Stimulated activated CD4-positive, alpha-beta T cell treated with anti-CD3 and anti-CD28 coated beads, Interleukin-1b, Interleukin-23, amount 100 ng/mL, for 24 hours (primary cell): ENCODE measurements at places on chromosomes 1 and 21.

DNA sequence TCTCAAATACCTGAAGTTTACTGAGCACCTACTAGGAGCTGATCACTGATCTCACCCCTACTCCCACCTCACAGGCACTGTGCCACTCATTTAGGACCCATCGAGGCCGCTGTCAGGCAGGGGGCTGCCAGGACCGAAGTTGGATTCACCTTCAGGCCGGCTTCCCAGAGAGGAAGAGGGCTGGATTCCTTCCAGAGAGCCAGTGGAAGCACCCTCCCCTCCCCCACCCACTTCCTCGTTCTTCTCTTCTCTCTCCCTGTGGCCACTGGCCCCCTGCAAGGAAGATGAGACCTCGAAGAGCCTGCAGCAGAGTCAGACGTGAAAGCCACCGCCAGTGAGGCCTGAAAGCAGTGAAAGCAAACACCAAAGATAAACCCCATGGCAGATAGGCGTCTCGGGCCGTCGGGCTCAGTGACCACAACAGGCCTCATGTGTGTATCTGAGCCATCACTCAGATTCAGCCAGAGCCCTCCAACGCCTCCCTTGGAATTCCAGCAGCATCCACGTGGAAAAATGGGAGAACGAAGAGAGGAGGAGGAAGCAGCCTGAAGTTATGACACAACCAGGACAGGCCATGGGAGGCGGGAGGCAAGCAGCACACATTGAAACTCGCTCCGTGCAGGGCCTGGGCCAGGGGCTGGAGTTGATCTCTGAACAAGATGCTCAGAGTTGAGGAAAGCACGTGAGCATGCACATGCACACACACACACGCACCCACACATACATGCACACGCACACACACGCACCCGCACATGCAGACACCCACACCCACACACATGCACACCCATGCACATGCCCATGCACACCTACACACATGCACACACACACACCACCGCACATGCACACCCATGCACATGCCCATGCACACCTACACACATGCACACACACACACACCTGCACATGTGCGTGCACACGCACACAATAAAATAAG, 6.2 kb upstream of the AGTRAP start:
- DNase-seq, result no peak

DNA sequence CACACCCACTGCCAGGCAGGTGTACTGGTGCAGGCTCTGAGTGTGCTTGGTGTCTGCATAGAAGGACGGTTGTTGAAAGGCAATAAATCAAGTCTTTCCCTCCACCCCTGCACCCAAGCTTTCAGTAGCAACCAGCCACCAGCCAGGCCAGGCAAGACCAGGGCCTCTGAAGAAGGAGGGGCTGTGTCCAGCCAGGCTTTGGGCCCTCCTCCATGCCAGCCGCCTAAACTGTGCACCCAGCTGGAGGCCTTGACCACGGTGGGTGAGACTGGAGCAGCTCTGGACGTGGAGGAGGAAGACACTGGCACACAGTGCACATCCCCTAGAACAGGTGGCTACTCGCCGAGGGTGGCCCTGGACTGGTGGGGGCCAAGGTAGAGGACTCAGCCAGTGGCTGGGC, 4.9 kb downstream of the OLIG2 start:
- no peak for DNase-seq

DNA sequence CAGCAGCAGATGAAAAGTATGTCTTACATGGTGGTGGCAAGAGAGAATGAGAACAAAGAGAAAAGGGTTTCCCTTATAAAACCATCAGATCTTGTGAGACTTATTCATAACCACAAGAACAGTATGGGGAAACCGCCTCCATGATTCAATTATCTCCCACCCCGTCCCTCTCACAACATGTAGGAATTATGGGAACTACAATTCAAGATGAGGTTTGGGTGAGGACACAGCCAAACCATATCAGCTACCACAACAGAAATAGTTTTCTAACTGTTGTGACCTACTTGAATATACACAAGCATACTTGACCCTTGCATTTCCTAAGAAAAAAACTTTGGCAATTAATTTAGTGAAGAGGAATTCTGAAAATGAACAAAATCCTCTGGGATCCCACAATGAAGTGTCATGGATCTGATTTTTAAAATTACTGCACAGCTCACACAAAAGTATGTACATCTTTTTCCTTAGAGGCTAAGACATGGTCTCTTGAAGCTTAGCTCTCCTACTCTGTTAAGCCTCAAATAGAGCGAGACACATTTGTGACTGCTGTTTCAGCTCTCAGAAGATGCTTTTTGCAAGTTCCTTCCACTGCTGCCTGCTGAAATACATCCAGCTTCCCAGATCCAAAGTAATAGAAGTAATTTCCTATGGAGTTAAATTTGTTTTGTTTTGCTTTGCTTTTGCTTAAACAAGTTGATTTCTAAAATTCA, 265.8 kb downstream of the DPYD start:
- no peak for DNase-seq

DNA sequence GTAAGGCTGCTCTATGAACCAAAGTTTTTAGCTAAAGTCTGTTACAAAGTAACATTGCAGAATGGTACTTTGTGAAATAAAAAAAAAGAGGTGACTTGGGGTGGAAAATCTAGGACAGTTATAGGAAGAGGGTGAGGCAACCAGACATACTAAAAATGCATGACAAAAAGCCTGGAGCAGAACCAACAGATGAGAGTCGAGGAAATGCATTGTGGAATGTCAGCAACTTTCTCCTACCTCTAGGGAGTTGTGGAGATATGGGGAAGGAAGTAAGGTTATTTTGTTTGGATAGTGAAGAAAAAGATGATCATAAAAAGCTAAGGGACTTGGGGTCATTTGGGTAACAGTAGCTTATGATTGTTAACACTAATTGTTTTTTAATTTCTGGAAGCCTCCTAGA, 295.6 kb downstream of the S1PR1 start:
- DNase-seq, result no peak

DNA sequence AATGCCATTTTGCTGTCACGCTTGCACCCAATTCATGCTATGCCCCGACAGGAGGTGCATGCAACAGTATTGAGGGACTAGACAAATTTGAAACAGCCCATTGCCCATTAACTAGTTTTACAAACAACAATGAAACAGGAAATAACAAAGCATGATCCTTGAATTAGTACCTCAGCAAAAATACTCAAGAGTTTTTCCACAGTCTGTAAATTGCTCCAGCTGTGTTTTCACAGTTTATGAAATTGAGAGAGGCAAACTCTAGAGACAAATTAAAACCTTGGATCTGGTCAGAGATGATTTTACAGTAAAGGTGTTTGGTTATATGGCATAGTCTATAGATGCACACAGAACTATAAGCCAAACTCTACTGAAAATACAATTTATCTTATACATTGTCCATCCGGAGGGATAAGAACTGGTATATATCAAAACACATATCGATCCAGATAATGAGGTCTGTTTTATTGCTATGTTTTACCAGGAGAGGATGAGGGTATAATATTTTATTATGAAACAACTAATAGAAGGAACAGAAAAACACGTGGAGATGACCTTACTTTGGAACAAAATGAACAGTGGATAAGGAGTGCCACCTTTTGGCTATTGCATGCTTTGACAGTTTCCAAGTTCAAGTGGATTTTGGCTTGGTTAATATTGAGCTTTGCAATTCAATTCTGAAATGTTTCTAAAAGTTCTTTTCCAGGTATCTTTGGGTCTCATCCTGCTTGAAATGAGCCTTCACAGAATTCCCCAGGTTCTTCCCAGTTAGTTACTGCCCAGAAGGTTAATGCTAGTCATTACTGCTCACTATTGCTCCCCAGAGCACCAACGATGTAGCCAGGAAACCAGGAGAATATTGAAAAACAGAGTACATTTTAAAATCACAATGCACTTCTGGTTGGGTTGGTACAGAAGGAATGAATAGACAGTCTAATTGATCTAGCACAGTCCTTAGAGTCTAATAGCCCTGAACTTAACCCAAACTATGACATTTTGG, 45.7 kb downstream of the ZC3H11B start:
- no peak for DNase-seq

- DNase-seq, result no peak
Measured at GRCh38 chr1:100213141-100213540, 35.1 kb upstream of the LRRC39 start.

DNA sequence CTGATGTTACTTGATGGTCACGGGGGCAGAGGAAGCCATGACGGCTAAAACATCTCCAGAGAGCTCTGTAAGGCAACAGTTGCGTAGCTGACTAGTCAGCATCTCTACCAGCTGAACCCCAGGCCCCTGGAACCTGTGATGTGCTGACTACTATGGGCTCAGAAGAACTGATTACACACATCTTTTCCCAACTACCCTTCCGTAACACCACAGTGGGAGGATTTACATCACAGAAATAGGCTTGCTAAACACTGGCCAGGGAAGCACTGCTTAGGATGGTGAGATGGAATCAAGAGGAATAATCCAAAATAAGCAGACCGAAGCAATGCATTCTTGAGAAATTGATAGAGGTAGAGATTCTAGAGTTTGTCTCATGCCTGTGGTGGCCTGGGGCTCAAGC, 122.5 kb downstream of the SMYD2 start:
- DNase-seq, result no peak

DNA sequence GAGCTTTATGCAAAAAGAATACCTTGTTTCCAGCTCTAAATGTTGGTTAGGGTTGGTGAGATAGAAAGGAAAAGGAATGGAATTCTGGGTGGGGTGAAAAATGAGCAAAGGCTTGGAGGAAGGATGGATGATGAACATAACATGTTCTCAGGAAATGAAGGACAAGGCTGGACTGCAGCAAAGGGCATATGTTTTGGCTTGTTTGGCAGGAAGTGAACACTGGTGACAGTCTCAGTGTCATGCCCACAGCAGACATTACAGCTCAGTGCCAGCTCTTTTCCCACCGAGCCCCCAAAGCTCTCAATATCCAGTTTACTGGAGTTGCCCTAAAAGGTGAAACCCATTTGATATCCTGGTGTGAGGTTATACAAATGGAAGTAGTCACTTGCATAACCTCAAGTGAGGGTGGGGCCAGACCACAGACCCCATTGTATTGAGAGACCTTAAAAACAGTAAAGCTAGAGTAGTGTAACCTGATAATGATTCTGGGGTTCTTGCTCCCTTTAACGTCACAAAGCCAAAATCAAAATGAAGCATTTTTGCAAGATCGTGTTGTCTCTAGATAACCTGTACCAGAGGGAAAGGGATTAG, 270.6 kb downstream of the NFIA start:
- no peak for DNase-seq

DNA sequence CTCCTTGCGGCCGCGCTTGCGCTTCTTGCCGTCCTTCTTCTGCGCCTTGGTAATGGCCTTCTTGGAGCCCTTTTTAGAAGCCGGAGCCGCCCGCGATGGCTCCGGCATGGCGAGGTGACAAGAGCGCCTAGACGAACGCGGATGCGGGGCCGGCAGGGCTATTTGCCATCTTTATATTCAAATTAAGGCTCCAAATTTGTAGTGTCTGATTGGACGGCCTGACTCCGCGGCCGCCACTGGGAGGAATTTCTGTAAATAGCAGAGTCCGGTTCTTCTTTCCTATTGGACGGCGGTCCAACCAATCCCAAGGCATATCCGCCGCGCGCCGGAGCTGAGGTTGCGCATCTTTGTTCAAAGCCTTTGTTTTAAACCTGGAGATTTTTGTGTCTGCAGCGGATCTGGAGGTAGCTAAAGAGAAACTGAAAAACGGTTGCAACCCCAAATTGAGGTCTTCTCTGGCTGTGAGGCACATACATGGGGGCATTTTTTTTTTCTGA, 22.6 kb upstream of the RNF187 start:
- peak; percentile 81 for DNase-seq

DNA sequence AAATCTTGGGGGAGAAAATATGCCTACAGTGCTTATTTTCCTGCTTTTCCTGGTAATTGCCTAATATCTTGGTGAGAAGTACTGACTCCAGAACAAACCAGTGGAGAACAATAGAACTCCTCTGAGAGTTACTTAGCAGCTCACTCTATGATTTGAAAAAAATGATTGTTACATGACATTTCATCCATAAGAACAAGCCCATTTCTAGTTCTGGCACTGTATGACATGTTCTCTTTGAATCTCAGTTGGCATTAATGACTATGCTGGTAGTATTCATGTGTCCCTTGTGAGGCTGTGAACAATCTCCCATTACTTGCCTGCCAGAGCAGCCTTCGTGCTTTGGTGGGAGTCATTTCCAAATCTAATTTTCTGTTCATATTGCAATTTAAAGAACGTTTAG, 58.0 kb downstream of the CLIC4 start:
- no peak for DNase-seq

GRCh38 chr1:100455478-100456072, 82.4 kb upstream of the GPR88 start:
- no peak for DNase-seq

DNA sequence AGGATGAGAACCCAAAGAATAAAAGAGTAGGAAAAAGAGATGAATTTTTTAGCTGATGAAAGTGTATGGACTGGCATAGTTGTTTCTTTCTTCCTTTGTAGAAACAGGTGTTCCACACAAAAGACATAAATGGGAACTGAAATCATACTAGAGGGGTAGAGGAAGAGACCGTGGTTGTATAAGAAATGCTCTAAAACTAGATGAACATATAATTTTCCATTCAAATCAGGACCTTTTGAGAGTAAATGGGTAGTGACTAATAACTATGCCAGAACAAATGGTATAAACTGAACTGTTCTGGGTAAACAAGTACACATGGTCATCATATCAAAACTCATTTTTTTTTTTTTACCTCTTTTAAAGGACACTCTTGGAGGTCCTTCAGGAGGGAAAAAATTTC, 344.2 kb downstream of the VAV3 start:
- DNase-seq, result no peak
